Spinal cord (tissue), 10 donors: ENCODE measurements at places on chromosomes 11 and 22. TPM values are rescaled to one million over a fixed set of nuclear protein-coding genes. Genes with fewer than 3 reads are reported as not detected.

DNA sequence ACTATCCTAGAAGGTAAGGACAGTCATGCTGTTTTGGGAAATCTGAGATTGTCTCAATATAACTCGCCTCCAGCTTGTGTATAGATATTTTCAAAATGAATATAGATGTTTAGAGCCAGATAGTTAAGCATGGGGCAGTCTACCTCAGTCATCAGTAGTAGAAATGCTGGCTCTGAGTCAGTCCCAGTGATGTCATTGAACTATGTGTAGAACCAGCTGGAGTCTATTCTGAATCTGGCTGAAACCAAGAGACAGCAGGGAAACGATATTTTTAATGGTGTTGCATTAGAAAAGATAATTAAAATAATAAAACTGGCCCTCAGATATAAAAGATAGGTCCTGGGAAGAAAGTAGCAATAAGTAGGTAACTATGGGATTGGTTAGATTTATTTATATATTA is 25.9 kb downstream of the PIWIL4 start:
- no peaks in the 10 kb centered on the region for H3K36me3 ChIP-seq
- H3K27me3 ChIP-seq: no peaks in the 10 kb centered on the region
- no peaks in the 10 kb centered on the region for H3K4me1 ChIP-seq
- DNase-seq: no peak
- H3K27ac ChIP-seq: no peak overlapping the region
- no peak overlapping the region for H3K4me3 ChIP-seq

DNA sequence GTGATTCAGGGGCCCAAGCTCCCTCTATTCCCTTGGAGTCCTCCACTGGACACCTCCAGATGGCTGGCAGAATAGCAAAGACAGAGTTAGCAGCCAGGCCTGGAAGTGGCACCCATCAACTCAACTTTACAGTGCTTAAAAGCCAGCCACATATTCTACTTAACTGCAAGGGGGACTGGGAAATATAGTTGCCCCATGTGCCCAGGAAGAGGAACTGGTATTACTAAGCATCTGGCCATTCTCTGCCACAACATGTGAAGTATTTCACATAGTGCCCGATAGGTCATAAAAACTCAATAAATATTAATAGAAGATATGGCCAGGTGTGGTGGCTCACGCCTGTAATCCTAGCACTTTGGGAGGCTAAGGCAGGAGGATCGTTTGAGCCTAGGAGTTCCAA is 5.5 kb upstream of the IL10RA start:
- no peaks in the 10 kb centered on the region for H3K36me3 ChIP-seq
- no peaks in the 10 kb centered on the region for H3K27me3 ChIP-seq
- H3K4me3 ChIP-seq: no peak overlapping the region
- peaks cover 5% of the 10 kb centered on the region for H3K4me1 ChIP-seq
- no peak for DNase-seq

DNA sequence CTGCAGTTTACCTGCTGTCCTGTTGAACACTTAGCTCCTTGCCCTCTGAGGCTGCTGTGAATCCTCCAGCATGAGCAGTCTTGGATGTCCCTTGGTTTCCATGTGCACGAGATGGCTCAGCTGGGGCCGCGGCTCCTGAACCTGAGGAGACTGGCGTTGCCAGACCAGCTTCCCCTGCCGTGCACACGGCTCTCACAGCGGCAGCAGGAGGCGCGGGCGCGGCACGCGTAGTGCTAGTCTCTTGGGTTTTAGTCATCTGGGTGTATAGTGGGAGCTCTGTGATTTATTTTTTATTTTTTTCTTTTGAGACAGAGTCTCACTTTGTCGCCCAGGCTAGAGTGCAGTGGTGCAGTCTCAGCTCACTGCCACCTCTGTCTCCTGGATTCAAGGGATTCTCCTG is 54.8 kb downstream of the MUC6 start:
- H3K27ac ChIP-seq: no peak overlapping the region
- H3K36me3 ChIP-seq: peaks cover 91% of the 10 kb centered on the region
- peaks cover 23% of the 10 kb centered on the region for H3K4me1 ChIP-seq
- DNase-seq: no peak
- no peaks in the 10 kb centered on the region for H3K27me3 ChIP-seq
- no peak overlapping the region for H3K4me3 ChIP-seq

The DNAL4 gene
- total RNA-seq: 31.0 TPM

DNA sequence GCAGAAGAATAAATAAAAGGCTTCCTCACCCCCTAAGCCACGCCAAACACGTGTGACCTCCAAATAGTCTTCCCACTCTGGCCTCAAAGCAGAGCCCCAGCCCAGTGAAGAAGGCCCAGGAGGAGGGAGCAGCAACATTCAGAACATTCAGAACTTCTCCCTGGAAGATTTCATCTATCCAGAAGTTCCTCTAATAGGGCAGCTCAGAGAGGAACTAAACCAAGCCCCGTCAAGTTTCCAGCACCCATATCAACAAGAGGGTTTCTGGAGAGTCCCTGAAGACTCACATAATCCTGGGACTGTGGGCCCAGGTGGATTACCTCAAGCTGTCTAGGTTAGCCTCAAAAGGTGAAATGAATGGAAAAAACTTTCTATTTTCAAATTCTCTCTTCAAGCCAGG is 39.4 kb downstream of the PC start:
- H3K4me1 ChIP-seq: peaks cover 58% of the 10 kb centered on the region
- H3K4me3 ChIP-seq: no peak overlapping the region
- no peak for DNase-seq
- H3K27me3 ChIP-seq: no peaks in the 10 kb centered on the region

The HTR3A gene
- 0.28 TPM for total RNA-seq

- no peak overlapping the region for H3K27ac ChIP-seq
- no peaks in the 10 kb centered on the region for H3K36me3 ChIP-seq
- H3K27me3 ChIP-seq: no peaks in the 10 kb centered on the region
- no peak overlapping the region for H3K4me3 ChIP-seq
- no peaks in the 10 kb centered on the region for H3K4me1 ChIP-seq
These were observed 85.5 kb downstream of the APIP start for GRCh38 chr11:34830648-34831047.

DNA sequence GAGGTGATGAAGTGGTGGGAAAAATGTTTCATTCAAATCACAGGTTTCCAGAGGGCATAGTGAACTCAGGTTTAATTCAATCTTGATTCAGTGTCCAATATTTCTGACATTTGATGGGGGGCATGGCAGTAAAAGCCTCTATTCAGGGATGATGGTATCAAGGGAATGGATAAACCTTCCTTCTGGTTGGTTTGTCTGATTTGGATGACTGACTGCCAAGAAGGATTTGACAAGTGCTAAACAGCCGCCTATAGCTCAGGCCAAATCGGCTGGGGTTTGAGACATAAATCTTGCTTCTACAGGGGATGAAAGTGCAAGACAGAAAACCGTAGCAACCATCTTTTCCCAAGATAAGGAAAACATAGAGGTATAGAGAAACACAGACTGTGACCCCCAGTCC is 121.8 kb upstream of the C11orf87 start:
- H3K27ac ChIP-seq: no peak overlapping the region
- no peaks in the 10 kb centered on the region for H3K36me3 ChIP-seq
- no peak overlapping the region for H3K4me3 ChIP-seq
- no peaks in the 10 kb centered on the region for H3K4me1 ChIP-seq
- no peaks in the 10 kb centered on the region for H3K27me3 ChIP-seq

DNA sequence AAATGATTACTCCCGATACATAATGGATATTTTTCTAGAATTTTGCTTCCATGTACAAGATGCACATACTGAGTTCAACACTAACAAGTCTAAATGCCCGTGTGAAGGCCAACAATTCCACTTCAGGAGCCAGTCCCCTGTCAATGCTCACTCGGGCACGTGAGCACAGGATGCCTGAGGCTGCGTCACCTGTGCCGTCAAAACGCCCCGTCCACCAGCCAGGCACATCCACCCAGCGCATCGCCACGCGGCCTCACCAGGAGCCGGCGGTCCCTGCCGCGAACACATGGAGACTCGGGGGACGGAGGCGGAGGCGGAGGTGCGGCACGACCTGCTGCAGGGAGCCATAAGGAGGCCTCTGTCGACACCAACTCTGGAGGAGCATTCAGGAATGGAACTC is 9.8 kb downstream of the TOLLIP start:
- H3K27me3 ChIP-seq: no peaks in the 10 kb centered on the region
- H3K4me1 ChIP-seq: peaks cover 59% of the 10 kb centered on the region
- H3K36me3 ChIP-seq: peaks cover 64% of the 10 kb centered on the region
- peak overlapping the region; percentile 7 for H3K27ac ChIP-seq
- no peak overlapping the region for H3K4me3 ChIP-seq
- DNase-seq: no peak

- H3K4me1 ChIP-seq: no peaks in the 10 kb centered on the region
- no peak overlapping the region for H3K27ac ChIP-seq
- no peaks in the 10 kb centered on the region for H3K36me3 ChIP-seq
- peak; percentile 27 for DNase-seq
- no peaks in the 10 kb centered on the region for H3K27me3 ChIP-seq
These were observed 181.2 kb upstream of the API5 start for GRCh38 chr11:43130616-43131015.

DNA sequence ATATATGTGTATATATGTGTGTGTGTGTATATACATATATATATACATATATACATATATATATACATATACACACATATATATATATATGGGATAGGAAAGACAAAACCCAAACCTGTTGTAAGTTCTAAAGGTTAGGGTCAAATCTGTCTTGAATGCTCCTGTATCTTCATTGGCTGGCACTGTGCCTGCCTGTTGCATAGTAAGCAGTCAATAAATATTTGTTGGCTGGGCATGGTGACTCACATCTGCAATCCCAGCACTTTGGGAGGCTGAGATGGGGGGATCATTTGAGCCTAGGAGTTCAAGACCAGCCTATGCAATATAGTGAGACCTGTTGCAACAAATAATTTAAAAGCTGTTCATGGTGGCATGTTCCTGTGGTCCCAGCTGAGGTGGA is 205.4 kb downstream of the DBX1 start:
- no peaks in the 10 kb centered on the region for H3K27me3 ChIP-seq
- no peaks in the 10 kb centered on the region for H3K36me3 ChIP-seq
- DNase-seq: no peak
- H3K4me3 ChIP-seq: no peak overlapping the region
- H3K27ac ChIP-seq: no peak overlapping the region

The RBM4 gene
- 93.0 TPM for total RNA-seq

DNA sequence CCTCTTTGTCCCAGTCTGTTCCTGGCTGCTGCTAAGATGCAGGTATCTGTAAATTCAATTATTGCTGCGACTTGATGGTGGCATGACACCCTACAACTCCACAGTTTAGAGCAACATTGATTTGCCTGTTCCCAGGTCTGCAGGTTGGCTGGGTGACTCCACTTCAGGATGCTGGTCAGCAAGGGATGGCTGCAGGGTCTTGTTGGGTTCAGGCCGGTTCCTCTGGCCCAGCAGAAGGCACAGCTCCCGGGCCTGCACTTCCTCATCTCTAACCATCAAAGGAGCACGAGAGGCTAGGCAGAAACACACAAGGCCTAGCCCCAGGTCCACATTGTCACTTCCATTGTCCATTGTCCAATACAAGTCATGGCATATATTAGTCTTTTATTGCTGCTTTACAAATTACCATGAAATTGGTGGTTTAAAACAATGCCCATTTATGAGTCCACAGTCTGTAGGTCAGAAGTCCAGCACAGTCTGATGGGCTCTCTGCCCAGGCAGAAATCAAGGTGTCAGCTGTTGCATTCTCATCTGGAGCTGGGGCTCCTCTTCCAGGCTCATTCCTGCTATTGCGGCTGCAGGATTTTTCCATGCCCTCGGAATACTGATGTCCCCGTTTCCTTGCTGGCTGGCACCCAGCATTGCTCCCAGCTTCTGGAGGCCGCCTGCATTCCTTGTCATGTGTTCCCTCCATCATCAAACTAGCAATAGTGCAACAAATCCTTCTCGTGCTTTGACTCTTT is 96.6 kb upstream of the LMO1 start:
- peaks cover 18% of the 10 kb centered on the region for H3K4me1 ChIP-seq
- no peak overlapping the region for H3K27ac ChIP-seq
- no peak for DNase-seq
- no peak overlapping the region for H3K4me3 ChIP-seq
- peaks cover 4% of the 10 kb centered on the region for H3K36me3 ChIP-seq

DNA sequence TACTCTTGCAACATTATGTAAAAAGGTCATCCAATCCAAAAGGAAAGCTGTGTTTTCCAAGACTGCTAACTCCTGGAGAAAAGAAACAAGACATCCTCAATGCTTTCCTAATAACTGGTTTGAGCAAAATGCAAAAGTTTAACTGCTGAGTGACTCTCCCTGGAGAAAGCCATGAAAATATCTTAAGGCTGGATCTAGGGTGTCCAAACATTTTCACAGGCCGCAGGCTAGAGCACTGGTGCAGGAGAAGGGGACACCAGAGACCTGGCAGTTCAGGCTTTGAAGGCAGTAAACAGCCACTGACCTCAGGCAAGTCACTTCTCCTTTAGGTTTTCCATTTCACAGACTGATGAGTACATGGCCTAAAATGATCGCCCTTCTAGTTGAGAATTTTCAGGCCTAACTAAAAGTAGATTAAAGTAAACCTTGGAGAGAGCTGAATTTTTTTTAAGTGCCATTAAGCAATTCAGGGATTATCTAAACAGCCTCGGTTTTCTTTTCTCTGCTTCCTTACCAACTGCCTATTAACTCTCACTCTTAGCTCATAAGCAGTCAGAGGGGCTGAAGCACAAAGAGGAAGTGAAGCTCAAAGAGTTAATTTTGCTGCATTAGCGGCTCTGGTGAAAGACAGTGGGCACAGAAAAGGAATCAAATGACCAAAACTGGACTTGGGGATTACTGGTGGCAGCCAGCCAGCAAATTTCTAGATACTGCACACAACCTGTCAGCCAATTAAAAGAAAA is 2.3 kb downstream of the CHKA start:
- peaks cover 2% of the 10 kb centered on the region for H3K36me3 ChIP-seq
- peaks cover 52% of the 10 kb centered on the region for H3K4me1 ChIP-seq
- H3K4me3 ChIP-seq: peak overlapping the region; percentile 20
- no peak for DNase-seq
- peak overlapping the region; percentile 86 for H3K27ac ChIP-seq
- no peaks in the 10 kb centered on the region for H3K27me3 ChIP-seq

DNA sequence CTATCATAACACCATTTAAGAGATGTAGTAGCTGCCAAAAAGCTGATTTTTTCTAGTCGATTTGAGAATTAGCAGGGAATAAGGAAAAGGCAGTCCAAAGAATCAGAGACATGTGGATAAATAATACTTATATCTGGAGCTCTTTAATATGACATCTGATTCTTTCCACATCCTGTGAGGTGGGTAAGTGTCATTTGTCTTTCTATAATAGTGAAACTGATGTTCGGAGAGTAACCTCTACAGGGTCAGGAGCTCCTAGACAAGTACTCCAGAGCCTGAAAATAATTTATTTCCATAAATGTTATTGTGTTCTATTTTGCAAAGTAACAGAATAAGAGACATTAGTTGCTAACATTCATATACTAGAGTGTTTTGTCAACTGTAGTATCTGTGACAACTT is 367.6 kb downstream of the DYNC2H1 start:
- H3K4me3 ChIP-seq: no peak overlapping the region
- no peak overlapping the region for H3K27ac ChIP-seq
- H3K4me1 ChIP-seq: no peaks in the 10 kb centered on the region
- no peaks in the 10 kb centered on the region for H3K27me3 ChIP-seq

The SCO2 gene
- total RNA-seq: 1.9 TPM

The APLNR gene
- 47.5 TPM for total RNA-seq

DNA sequence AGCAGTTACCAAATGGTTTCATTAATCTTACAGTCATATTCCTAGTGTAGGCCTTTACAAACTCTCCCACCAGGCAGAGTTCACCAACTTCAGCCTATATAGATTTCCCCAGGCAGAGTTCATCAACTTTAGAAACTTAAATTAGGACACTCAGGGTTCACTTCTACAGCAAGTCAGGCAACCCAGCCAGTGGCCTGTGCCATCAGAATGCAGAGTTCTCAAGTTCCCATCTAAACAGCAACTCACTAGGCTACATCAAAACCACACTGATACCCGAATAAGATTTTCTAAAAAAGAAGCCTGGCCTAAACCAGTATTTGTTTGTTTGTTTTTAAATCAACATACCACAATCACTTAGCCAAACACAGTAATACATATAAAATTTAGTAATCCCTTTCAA is 33.7 kb downstream of the PICALM start:
- H3K36me3 ChIP-seq: peaks cover 5% of the 10 kb centered on the region
- no peak overlapping the region for H3K4me3 ChIP-seq
- H3K27ac ChIP-seq: no peak overlapping the region
- DNase-seq: no peak
- no peaks in the 10 kb centered on the region for H3K4me1 ChIP-seq
